ENCODE measurements at places on chromosomes 2 and 18. TPM values are rescaled to one million over a fixed set of nuclear protein-coding genes. Genes with fewer than 3 reads are reported as not detected.

Gene RMC1
- total RNA-seq = 12.9 TPM

Gene IL1B
- total RNA-seq = not detected

Gene IL36A
- not detected for total RNA-seq

Gene LINC00305
- not detected for total RNA-seq

GRCh38 chr2:233832869-233833311 lies 21.4 kb downstream of the HJURP start:
- DNase-seq = peak; percentile 21

- DNase-seq = no peak
Observed at GRCh38 chr2:221676566-221677172, 104.6 kb upstream of the EPHA4 start.

DNA sequence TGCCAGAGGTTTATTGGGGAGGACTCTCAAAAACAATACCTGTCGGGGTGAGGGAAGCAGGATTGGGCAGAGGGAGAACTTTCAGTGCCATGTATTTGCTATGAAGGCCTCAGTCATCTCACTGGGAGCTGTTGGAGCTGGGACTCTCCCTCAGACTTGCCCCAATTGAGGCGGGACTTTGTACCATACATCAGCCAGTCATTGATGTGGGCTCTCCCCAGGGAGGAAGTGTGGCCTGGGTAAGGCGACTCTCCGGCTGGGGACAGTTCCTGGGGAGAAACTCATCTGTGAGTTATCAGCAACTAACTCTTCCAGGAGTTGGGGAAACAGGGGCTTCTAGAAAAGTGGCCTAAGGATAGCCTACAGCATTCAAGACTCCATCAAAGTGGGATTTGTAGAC lies 66.5 kb downstream of the FTCDNL1 start:
- DNase-seq = no peak

GRCh38 chr2:50535971-50536759 lies 495.8 kb downstream of the NRXN1 start:
- DNase-seq = peak; percentile 88

- no peak for DNase-seq
Observed at GRCh38 chr18:65906621-65907034, 155.8 kb downstream of the CDH7 start.

- no peak for DNase-seq
Observed at GRCh38 chr2:182868054-182868796, 1.8 kb upstream of the FRZB start.
